SIG-M5 (cell line): ENCODE measurements at places on chromosomes 4 and X.

GRCh38 chrX:95539041-95539440 is 1145.6 kb upstream of the DIAPH2 start:
- DNase-seq: no peak

DNA sequence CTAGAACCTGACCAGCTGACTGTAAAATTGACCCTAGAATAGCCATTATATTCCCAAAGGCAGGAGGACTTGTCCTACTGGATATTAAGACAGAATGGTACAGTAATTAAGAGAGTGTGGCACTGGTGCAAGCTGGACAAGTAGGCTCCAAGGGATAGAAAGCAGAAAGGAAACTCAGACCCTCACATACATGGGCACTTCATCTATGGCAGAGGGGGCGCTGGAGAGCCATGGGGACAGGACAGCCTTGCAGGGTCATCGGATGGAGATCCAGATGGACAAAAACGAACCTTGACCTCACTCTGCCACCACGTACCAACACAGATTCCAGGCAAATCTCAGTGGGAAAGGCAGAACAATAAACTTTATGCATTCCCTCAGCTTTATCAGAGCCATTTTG is 40.6 kb downstream of the GAB3 start:
- no peak for DNase-seq

DNA sequence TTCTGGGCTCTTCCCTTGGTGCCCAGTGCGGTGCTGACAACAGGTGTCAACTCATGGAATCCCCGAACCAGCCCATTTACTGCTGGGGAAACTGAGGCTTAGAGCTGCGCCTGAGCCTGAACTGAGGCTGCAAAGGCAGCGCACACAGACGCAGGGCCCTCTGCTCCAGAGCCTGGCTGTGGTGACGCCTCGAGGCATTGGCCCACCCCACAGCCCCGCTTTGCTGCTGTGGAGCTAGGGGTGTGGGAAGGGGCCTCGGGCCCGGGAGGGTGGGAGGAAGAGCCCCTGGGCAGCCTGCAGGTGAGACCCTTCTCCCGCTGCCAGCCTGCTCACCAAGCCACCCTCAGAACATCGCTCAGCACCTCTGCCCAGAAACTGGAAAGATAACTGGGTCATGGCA is 97.4 kb upstream of the LRPAP1 start:
- no peak for DNase-seq

DNA sequence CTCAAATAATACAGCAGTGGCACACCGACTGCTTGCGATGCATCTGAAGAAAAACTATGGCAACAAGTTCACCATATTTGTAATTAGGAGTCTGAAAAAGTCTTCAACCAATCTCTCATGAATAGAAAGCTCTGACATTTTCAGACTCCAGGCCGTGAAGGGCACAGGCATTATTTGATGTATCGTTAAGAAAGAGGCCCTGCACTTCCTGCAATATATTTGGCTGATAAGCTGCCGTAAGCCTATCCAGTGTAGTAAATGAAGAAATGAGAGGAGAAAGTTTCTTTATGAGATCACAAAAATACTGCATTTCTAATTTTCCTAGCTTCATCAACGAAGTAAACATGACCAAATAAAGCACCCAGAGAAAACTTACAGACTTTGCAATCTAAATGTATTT is 613.8 kb upstream of the TECRL start:
- DNase-seq: no peak

DNA sequence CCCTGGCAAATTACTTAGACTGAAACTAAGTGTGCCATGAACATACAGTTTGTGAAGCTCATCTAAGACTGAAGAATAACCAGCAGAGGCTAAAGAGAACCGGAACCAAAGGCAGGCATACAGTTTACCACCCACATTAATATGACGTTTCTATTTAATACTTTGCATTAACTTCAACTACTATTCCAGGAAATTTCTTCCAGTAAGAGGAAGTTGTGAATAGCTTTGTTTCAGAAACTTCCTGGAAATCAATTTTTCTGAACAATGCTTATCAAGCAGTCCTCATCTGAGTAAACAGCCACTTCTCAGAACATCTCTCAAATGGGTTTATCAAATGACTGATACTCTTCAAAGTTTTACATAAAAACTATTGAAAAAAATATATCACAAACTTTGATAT is 252.7 kb downstream of the OPHN1 start:
- no peak for DNase-seq

- DNase-seq: no peak
These were observed 18.8 kb downstream of the SPON2 start for GRCh38 chr4:1153567-1154090.

DNA sequence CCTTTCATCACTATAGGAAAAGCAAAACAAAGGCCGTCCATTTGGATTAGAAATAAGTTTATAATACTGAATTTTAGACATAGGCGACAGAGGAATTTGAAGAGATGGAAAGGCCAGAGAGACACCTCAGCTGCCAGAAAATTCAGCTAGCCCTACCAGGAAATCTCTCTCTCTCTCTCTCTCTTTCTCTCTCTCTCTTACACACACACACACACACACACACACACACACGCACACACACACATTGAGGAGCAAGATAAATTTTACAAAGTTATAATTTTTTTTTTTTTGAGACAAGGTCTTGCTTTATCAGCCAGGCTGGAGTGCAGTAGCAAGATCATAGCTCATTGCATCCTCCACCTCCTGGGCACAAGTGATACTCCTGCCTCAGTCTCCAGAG is 1.4 kb downstream of the XK start:
- no peak for DNase-seq

DNA sequence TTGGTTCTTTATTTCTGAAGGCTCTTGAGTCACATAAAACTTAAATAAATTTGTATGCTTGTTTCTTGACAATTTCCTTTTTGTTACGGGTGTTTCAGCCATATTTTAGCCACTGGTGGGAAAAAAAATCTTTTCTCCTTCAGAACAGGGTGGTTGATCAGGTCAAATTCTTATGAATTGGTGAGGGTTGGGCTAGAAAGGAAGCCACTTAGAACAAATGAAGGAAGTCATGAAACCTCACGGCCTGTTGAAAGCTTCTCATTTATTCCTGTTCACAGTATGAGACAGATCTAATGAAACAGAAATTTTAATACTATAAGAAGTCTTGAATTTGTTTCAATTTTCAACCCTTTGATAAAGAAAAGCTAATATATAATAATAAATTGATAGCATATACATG is 12.1 kb upstream of the PDLIM5 start:
- no peak for DNase-seq

DNA sequence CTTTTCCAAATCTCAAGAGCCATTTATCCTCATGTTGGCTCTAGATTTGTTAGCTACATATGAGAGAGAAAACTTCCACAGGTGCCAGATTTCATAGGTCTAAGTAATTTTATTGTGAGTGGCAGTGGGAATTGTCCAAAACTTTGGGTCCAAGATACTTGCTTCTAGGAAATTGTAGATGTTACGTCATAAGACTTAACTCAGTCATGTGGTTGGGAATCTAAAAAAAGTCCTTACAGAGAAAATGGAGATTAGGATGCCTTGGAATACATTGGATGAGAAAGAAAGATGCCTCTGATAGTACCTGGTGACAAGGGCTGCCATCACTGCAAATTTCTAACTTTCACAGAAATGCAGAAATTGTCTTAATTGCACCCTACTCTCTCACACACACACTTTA is 506.5 kb downstream of the C4orf33 start:
- DNase-seq: no peak

DNA sequence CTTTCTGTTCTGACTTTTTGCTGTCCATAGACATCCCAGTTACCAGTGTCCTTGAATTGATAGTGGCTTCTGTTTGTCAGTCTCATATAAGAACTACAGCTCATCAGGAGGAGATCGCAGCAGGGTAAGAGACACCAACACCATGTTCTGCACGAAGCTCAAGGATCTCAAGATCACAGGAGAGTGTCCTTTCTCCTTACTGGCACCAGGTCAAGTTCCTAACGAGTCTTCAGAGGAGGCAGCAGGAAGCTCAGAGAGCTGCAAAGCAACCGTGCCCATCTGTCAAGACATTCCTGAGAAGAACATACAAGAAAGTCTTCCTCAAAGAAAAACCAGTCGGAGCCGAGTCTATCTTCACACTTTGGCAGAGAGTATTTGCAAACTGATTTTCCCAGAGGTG is 30.1 kb downstream of the GUCY1A1 start:
- DNase-seq: no peak

- no peak for DNase-seq
These were observed 98.6 kb downstream of the PPP2R2C start for GRCh38 chr4:6373541-6374410.

GRCh38 chr4:89658701-89659024 is 178.3 kb downstream of the SNCA start:
- no peak for DNase-seq

- DNase-seq: no peak
These were observed 2.5 kb upstream of the DDX60 start for GRCh38 chr4:168321006-168321405.

- no peak for DNase-seq
These were observed 46.9 kb upstream of the VEGFC start for GRCh38 chr4:176839656-176840055.
